Fibroblast of skin of right biceps (primary cell): ENCODE measurements at places on chromosomes 12 and 14.

DNA sequence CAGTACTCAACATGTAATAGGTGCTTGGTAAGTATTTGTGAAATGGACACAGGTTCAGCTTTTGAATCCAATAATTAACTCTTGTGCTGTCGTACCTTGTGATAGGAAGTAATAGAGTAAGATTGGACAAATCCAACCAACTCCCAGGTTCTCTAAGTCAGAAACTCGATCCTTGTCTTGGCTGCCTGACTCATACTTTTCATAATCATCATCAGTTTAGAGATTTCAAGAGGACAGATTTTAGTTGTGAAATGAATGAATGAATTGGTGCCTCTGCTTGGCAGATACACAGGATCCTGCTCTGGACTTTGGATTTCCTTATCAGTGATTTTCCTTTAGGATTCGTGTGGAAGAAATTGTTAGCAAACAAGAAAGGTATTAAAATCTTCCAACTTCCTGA is 1145.2 kb downstream of the AACS start:
- no peak for DNase-seq

GRCh38 chr14:106564058-106564643 is 1037.8 kb downstream of the TMEM121 start:
- no peak for DNase-seq

DNA sequence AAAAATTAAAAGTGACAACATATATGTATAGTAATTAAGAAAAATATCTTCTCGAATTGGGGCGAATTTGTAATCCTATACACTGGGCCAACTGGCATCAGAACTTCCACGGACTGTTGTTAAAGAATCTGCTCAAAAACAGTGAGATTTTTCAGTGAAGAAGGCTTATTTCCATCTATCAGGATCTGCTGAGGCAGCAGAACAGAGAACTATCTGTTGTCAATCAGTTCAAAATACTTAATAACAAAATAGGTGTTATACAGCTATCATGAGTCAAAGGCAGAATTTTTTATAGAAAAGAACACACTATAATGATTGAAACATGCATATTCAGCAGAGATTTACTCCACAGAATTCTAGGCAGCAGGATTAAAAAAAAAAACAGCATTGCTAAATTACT is 41.9 kb downstream of the IFNG-AS1 start:
- no peak for DNase-seq

DNA sequence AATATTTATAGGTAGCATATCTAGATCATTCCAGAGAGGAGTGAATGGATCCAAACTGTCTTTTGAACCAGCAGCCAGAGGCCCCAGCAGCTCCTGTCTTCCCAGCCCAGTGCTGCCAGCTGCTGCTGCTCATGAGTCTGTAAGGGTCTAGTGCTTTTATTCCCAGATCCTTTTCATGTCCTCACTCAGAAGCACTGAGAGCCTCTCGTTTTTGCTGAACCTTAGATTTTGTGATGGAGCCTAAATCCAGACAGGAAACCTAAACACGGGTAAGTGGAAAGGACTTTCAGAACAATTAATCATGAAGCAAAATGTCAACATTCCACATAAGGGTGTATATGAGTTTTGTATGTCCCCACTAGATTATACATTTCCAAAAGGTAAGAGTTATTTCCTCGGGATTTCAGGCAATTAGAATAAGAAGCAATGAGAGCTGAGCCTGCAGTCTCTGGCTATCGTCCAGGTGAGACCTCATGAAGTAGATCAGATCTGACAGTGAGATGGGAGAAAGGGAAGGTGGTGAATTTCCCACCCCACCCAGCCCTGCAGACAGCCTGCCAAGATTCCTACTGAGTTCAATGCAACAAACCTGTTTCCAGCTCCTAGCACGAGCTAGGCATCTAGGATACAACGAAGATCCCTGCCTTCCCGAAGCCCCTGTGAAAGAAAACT is 84.4 kb downstream of the NINJ2 start:
- no peak for DNase-seq

- no peak for DNase-seq
Observed at GRCh38 chr14:104721505-104722431, 2.3 kb upstream of the ADSS1 start.

DNA sequence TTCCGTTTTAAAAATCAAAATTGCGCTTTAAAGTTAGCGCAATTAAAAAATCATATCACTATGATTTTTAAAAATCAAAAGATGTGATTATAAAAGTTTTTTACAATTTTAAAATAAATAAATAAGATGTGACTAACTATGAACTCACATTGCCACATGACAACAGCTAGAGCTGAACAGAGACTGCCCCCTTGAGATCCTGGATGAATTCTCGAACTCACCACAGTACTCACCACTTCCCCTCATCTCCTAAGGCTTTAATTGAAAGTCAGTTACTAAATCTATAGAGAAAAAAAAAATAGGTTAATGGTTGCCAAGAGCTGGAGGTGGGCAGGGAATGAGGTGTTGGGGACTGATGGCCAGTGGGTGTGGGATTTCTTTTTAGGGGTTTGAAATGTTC is 384.2 kb downstream of the ZFP36L1 start:
- peak; percentile 38 for DNase-seq

DNA sequence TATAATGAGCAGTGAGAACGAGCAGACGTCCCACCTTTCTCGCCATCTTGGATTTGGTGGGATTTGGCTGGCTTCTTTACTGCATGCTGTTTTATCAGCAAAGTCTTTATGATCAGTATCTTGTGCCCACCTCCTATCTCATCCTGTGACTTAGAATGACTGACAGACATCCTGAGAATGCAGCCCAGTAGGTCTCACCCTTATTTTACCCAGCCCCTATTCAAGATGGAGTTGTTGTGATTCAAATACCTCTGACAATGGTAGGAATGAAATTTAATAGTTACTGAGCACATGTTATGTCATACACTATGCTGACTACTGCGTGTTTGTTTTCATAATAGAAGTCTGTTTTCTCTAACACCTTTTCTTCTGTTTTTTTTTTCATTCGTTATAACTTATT is 1.9 kb downstream of the TMTC3 start:
- DNase-seq: no peak

DNA sequence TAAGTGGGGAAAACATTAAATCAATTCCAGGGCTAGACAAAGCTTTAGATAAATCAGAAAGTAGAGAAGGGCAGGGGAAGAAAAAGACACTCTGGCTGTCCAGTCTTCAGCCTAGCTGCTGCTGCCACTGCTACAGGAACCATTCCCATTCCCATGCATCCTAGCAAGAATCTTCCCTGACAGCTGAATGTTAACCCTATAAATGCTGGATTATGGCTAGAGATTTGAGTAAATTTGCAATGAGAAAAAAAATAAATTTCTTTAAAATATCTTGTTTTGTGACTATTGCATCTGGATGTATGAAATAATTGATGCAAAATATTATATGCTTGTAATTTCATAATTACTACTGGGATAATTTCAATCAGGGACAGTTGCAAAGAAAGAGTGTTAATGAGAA is 15.0 kb upstream of the CDKN3 start:
- no peak for DNase-seq

GRCh38 chr12:125189015-125189414 is 123.8 kb downstream of the AACS start:
- DNase-seq: no peak

- no peak for DNase-seq
Observed at GRCh38 chr14:106788534-106788933, 1262.2 kb downstream of the TMEM121 start.

DNA sequence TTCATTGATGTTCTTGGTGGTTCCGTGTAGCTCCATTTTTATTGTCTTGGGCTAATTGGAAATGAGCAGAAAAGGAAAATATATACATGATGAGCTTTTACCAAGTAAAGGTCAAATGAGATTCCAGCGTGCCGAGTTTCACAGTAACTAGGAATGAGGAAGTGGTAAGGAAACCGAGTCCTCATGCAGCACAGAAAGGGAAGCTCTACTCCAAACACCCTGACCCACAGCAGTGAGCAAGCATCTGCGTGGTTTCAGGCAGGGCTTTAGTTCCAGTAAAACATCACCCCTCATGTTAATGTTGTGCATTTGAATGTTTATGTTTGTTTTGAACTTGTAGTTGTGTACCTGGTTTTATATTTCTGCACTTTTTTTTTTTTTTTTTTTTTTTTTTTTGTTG is 208.0 kb downstream of the SLC41A2 start:
- peak; percentile 81 for DNase-seq
